GM12865 (cell line): ENCODE measurements at places on chromosomes 13 and 19.
A peak's percentile ranks its signal among the peaks of the same experiment; 100 is the strongest.

- no peak for DNase-seq
Observed at GRCh38 chr13:30406779-30407416, 15.4 kb upstream of the UBE2L5 start.

- no peak for DNase-seq
Observed at GRCh38 chr13:103351035-103351828, 285.0 kb upstream of the SLC10A2 start.

DNA sequence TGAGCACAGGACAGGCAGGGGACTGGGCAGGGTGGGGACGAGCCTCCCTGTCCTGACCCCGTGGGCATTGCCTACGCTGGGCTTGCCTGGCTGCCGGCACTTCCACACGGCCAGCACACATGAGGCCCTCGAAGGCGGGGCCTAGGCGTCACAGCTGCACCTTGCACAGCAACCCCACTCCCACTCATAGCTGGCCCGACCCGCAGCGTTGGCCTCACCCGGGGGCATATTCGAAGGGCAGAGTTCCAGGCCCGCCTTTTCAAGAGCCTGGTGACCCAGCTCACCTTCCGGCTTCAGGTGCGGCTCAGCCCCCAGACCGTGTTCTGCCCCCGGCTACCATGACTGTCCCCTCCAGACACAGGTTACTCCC is 16.9 kb upstream of the PROZ start:
- DNase-seq, result no peak

DNA sequence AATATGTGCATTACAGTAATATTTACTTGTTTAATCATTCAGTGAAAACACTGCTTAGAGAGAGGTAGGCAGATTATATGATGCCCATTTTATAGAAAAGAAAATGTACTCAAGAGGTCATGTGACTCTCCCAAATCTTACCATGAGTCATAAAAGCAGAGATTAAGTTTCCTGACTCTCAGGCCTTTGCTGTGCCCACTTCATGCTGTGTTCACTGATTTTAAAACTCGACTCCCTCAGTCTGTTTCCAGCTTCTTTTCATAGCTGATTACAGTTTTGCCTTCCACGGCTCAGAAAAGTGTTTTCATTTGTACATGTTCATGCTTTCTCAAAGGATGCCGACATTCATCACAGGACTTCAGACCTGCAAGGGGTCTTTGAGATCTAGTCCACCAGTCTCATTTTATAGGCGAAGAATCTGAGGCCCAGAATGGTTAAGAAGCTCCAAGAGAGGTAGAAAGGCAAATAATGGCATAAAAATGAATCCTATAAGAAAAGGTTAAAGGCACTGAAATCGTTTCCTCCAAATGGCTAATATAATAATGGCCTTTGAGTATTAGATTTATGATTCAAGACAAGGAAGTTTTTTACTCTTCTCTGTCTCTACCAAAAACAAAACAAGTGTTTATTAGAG is 9.0 kb upstream of the IPO5 start:
- no peak for DNase-seq

GRCh38 chr19:3075605-3076431 is 13.5 kb upstream of the TLE5 start:
- peak; percentile 66 for DNase-seq

- no peak for DNase-seq
Observed at GRCh38 chr13:71461892-71462291, 405.1 kb downstream of the DACH1 start.

GRCh38 chr19:45156751-45157150 is 4.0 kb downstream of the NKPD1 start:
- no peak for DNase-seq

- peak; percentile 59 for DNase-seq
Observed at GRCh38 chr13:84263354-84264069, 381.2 kb upstream of the SLITRK1 start.
